ENCODE measurements at places on chromosomes 5 and 9. TPM values are rescaled to one million over a fixed set of nuclear protein-coding genes. Genes with fewer than 3 reads are reported as not detected.

DNA sequence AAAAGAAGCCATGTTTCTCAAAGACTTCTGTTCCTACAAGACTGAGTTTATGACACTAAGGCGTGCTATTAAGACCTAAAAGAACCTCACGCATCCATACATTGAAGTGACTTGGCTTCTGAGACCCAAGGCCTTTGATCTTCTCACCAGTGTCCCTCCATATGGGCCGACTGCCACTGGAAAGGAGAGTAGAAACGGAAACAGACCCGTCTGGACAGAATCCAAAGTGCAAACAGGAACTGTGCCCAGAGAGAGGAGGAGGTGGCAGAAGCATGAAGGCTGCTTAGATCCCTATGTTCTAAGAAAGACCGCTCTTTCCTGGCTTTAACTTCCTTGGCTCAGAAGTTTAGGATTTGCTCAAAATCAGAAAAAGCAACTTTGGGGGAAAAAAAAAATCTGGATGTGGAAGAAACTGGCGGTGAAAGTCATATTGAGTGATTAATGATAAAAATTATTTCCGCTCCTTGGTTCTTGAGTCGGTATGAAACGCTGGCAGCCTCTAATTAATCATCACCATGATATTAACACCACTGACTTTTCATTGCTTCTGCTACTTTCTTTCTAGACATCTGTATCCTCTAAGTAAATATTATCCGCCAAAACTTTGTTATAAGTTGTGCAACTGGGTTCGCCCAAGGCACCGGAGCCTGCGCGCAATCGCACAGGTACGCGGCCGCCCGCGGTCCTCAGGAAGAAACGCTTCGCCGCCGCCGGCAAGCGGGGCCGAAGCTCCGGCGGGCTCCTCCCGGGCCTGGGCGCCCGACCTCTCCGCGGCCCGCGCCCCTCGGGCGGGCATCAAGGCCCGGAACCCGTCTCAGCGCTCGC lies 726 bp downstream of the DAP start:
- ATAC-seq, result peak; percentile 39

GRCh38 chr5:13865312-13865711 lies 79.2 kb downstream of the DNAH5 start:
- ATAC-seq, result no peak

CAMK4 gene
- total RNA-seq, result 10.0 TPM

GRCh38 chr5:180970336-180970735 lies 18.3 kb upstream of the BTNL3 start:
- ATAC-seq, result no peak

GRCh38 chr5:149301744-149302380 lies 30.2 kb downstream of the AFAP1L1 start:
- no peak for ATAC-seq

DNA sequence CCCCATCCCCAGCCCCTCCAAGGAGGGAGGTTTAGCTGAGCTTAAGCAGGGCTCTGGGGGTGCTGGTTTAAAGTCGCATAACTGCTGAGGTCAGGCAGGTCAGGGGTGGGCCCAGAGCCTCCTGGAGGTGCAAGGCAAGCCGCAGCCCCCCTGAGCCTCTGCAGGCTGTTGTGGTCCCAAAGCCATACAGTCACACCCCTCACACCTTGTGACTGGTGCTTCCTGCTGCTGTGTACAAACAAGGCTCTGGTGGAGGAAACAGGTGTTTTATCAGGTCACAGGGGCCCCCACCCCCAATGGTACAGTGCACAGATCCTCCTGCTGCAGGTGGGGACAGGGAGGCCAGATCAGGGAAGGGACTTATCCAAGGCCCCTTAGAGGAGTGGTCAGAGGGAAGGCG lies 8.0 kb downstream of the TCF7 start:
- ATAC-seq, result no peak

DNA sequence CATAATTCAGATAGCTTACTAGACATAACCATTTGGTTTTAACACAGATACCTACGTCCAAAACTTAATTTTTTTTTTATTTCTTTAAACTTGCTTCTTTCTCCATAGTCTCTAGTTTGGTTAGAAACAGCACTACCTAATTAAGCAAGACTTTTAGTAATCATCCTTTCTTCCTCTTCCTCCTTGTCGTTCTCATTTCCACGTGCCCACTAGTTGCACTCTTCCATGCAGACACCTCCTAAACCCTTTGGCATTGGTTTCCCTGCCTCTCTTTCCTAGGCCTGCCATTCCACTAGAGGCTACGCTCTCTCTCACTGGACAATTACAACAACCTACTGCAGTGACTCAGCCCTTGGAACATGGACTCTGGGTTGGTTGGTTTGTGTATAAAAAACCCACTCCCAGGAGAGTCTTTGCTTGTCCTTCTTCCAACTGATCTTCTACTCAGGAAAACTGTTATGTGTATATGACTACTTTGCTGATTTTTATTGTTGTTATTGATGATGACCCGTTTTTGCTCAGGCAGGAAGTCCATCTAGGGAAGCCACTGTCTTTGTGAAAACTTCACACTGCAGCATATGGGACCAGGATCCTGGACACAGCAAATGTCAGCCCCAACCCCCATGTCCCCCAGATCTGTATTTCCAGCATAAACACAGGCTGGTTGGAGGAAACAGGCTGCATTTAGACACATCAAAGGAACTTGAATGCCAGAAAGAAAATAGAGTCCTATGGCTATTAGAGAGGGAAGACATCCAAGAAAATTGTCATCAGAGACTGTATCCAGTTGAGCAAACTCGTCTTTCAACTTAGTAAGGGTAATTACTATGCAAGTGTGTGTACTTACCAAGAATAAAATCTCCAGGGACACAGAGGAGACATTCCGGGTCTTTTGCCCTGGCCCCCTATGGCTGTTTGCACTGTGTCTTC lies 503.2 kb downstream of the GADD45G start:
- ATAC-seq, result no peak

- ATAC-seq, result no peak
Observed at GRCh38 chr5:60024104-60024503, 130.6 kb upstream of the PDE4D start.

GRCh38 chr9:124885551-124885950 lies 23.6 kb downstream of the ARPC5L start:
- ATAC-seq, result no peak

COL5A1 gene
- total RNA-seq, result 177 TPM

PCA3 gene
- total RNA-seq, result 2.0 TPM

GRCh38 chr9:92682269-92682668 lies 12.3 kb upstream of the IPPK start:
- no peak for ATAC-seq

ASTN2 gene
- total RNA-seq, result 16.2 TPM

- peak; percentile 70 for ATAC-seq
Observed at GRCh38 chr5:42579320-42579719, 156.1 kb downstream of the GHR start.

NR2F1 gene
- 93.8 TPM for total RNA-seq

DNA sequence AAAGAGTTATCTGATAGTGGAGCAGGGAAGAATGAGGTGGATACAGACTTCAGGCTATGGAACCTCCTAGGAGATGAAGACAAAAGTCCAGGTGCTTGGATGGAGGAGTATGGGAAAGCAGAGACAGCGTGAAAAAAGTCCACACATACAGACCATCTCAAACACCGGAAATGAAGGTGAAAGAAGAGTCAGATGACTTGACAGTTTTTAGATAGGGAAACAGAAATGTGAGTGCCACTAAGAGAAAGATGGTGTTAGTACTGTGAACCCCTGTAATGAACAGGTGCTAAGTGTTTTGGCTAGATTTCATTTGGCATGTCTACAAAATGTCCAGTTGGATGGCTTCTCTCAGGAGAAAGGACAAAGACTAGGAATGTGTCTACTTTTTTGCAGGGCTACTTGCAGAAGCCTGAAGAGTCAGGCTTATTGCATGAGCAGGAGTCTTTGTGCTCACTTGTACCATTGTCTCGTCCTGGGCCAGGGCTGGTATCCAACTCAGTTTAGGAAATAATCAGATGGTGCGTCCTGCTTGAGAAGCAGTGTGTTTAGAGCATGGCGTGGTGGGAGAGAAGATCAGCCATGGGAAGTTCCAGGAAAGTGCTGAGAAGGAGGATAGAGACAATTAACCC lies 90.6 kb upstream of the STARD4 start:
- no peak for ATAC-seq

DNA sequence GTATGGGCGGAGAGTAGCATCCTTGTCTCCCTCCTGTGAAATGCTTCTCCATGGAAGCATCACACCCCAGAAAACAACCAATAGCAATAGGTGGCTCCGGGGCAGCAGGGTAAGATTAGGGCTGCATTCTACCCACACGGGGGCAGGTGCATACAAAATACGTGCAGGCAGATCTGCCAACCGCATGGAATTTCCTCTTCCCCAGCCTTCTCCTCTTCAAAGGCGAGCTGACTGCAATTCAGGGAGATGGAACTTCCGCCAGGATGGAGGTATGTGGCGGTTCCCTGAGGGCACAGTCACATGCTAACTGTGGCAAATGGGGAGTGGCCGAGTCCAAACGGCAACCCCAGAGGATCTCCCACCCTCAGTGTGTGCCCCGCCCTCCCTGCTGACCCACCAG lies 81.5 kb downstream of the LMNB1 start:
- ATAC-seq, result no peak

DNA sequence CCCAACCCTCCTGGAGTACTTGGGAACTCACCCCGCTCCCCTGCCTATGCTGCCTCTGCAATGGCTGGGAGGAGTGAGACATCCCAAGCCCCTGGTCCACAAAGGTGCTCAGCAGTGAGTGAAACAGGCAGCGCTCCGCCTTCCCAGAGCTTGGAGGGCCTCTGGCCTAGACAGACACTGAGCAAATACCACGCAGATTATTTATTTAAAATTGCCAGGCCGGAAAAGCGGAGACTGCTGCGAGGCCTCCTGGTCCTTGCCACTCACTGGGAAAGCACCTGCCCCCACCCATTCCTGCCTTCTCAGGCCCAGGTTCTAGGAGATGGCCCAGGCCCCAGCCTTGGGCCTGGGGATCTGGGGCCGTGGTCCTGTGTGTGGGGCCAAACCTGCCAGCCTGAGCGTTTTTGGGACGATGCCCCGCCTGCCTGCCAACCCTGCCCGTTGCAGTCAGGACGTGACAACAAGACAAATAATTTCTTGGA lies 17.4 kb downstream of the FGF18 start:
- peak; percentile 7 for ATAC-seq

- no peak for ATAC-seq
Observed at GRCh38 chr9:128128836-128129590, 1.5 kb upstream of the PTGES2 start.

DNA sequence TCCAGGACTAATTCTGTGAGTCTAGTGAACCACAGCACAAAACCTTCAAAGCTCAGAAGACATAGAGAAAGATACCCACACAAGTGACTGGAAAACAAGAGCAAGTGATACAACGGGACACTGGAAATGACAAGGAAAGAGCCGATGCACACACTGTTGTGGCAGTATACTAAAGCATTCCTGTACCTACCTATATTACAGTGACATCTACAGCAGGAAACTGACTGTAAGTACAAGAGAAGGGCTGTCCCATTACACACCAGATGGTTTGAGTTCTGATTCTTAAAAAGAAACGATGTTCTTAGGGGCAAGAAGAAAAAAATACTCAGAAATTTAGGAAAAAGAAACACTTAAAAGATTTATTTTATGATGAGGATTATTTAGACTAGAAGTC lies 18.5 kb downstream of the TMEM245 start:
- ATAC-seq, result no peak

- no peak for ATAC-seq
Observed at GRCh38 chr9:108704156-108704852, 151.5 kb downstream of the ACTL7B start.

ALDH1A1 gene
- not detected for total RNA-seq

ADRB2 gene
- 0.70 TPM for total RNA-seq

DNA sequence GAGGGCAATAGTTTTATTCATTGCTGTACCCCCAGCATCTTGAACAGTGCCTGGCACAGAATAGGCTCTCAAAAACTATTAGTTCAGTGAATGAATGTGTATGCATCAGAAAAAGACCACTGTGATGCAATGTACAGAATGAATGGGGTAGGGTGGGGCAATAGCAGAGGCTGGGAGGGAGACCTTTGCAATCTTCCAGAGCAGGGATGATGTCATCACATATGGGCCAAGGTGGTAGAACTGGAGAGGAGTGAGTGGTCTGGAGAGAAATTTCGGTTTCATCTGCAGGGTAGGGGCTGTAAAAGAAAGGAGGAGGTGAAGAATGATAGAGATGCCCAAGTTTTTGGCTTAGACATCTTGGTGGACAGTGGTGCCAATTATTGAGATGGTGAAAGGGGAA lies 23.4 kb upstream of the ARAP3 start:
- ATAC-seq, result no peak

DNA sequence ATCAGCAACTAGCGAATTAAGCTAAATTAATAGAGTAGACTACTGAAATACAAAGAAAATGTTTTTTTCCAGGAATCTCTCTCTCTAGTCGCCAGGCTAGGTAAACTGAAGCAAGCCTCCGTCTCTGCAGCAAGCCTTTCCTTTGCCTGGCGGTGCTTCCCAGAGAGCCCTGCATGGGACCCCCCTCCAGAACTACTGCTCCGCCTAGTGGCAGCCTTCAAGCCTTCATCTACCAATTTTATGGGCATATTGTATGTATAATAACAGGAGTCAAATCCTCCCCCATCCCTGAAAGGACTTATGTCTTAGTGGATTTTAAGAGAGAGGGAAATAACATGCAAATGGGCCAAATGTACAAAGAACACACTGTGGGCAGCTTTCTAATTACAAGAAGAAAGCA lies 241.9 kb downstream of the SAXO1 start:
- ATAC-seq, result no peak

GRCh38 chr5:121144764-121145163 lies 680.7 kb downstream of the PRR16 start:
- ATAC-seq, result peak; percentile 74

- ATAC-seq, result no peak
Observed at GRCh38 chr5:57202811-57203210, 29.0 kb downstream of the GPBP1 start.

SAXO1 gene
- total RNA-seq, result 1.1 TPM

GRCh38 chr5:52712354-52712753 lies 75.4 kb upstream of the ITGA1 start:
- no peak for ATAC-seq

PDLIM4 gene
- 32.4 TPM for total RNA-seq

NEURL1B gene
- total RNA-seq, result 5.2 TPM

FCN1 gene
- total RNA-seq, result 0.53 TPM

PHF24 gene
- total RNA-seq, result 0.19 TPM

DNA sequence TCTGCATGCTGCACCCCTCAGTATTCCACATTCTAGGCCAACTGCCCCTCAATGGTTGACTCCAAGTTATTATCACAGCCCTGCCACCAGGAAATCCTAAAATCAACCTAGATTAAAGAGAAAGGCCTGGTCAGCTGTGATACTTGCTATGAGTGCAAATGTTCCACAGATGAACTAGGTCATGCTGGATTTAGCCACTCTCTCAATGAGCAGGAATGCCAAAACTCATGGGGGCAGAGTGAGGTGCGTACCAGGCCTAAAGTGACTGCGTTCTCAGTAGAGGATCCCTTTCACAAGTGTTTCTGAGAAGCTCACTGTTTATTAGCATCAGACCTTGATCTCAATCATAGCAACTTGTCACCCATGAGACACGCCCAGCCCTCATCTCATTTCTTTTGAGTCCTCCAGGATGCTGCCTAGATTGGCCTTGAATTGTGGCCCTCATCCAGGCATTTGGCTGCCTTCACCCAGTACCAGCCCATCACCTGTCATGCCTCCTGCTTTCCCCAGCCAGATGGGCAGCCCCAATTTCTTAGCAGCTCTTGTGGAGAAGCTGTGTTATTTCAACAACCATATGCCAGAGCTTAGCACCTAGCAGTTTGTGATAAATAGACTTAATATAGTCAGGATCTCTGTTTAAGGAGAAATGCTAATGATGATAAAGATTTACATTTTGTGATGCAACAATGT lies 383.9 kb downstream of the CTNND2 start:
- ATAC-seq, result no peak

Data from motor neuron (in vitro differentiated cells).